Esophagus muscularis mucosa (tissue), 4 donors: ENCODE measurements at places on chromosomes 5 and 9. TPM values are rescaled to one million over a fixed set of nuclear protein-coding genes. Genes with fewer than 3 reads are reported as not detected.

The PMPCA gene
- 43.9 TPM for total RNA-seq

GRCh38 chr9:97808415-97808814 lies 44.6 kb upstream of the FOXE1 start:
- DNase-seq = peak; percentile 87

- DNase-seq = no peak
These were observed 150.6 kb downstream of the ERCC6L2 start for GRCh38 chr9:96025995-96026602.

The CRHBP gene
- total RNA-seq = 1.8 TPM

- DNase-seq = no peak
These were observed 179.9 kb downstream of the GAS1 start for GRCh38 chr9:86767373-86767772.
